HCT116 (cell line): ENCODE measurements at places on chromosomes 16 and 17.

- DNase-seq: no peak
Observed at GRCh38 chr17:80940171-80941123, 51.2 kb upstream of the CHMP6 start.

DNA sequence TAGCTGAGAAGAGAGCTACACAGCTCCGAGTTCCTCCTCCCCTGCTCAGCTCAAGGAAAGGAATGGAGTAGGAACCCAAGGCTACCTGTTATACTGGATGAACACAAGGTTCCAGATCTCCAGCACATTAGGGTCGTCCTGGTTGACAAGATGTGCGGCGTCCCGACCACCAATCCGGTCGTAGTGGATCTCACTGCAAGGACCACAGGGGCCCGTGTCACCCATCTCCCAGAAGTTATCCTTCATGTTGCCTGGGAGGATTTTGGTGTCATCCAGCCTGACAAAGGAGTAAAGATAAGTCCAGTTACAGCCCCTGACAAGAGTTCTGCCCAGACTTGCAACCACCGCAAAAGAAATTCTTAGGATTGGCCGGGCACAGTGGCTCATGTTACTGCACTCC, 17.6 kb downstream of the AARS1 start:
- no peak for DNase-seq

GRCh38 chr17:37802061-37802595, 57.3 kb upstream of the HNF1B start:
- no peak for DNase-seq

DNA sequence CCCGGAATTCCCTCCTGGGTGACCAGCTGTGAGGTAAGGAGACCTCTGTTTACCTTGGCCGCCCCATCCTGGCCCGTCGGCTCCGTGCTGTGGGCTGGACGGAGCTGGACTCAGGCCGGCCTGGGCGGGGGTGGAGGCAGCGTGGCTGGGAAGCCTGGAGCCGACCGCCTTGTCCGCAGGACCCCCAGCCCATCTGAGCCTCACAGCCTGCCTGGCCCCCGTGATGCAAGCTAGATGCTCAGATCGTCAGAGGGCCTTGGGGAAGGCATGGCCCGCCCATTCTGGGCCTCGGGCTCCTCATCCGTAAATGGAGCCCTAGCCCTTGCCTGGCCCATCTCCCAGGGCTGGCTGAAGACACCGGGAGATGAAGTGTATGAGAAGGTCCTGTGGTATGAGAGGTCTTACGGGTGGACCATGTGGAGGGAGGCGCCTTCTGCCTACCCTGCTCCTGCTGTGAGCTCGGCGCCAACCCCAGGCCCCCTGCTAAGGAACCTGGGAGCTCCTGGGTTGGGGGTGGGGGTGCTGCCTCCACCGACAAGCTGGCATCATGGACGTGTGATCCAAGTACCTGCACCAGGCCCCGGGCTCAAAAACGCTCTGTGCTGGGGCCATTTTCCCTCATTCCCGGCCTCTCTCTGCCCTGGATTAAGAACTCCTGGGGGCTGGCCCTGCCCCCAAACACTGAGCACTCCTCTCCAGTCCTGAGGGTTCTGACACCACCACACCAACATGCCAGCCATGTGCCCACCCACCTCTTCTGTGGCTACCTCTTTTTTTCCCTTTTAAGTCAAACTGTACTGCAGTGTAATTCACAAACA, 5.4 kb upstream of the P2RX1 start:
- no peak for DNase-seq
